ENCODE measurements at places on chromosomes 2 and 18. TPM values are rescaled to one million over a fixed set of nuclear protein-coding genes. Genes with fewer than 3 reads are reported as not detected.

CAPN13 gene
- not detected for total RNA-seq

IGFBP2 gene
- total RNA-seq = 775 TPM

ASXL3 gene
- total RNA-seq = 0.11 TPM

MC4R gene
- total RNA-seq = not detected

MERTK gene
- total RNA-seq = 31.3 TPM

FAM110C gene
- total RNA-seq = 2.4 TPM

INPP5D gene
- total RNA-seq = 10.2 TPM

C2orf66 gene
- 0.11 TPM for total RNA-seq

AQP12A gene
- not detected for total RNA-seq

LBX2 gene
- 1.8 TPM for total RNA-seq

SLC4A5 gene
- total RNA-seq = 1.2 TPM

COLEC11 gene
- 0.39 TPM for total RNA-seq

RAD51AP2 gene
- not detected for total RNA-seq

IAH1 gene
- total RNA-seq = 65.2 TPM

LYPD6 gene
- 5.1 TPM for total RNA-seq

LCT gene
- total RNA-seq = not detected

ANKRD30BL gene
- not detected for total RNA-seq

ANKRD53 gene
- 0.65 TPM for total RNA-seq

IL1R2 gene
- total RNA-seq = 3.1 TPM

CDH2 gene
- 10.3 TPM for total RNA-seq

CACNB4 gene
- 2.7 TPM for total RNA-seq

PTH2R gene
- not detected for total RNA-seq

ARPC2 gene
- 530 TPM for total RNA-seq

ABCB11 gene
- total RNA-seq = not detected

LYPD1 gene
- not detected for total RNA-seq

APCDD1 gene
- total RNA-seq = 2.0 TPM

AQP12B gene
- not detected for total RNA-seq

RESP18 gene
- total RNA-seq = not detected

CCDC88A gene
- 16.5 TPM for total RNA-seq

HOXD3 gene
- not detected for total RNA-seq

RBM45 gene
- 15.3 TPM for total RNA-seq

AGXT gene
- not detected for total RNA-seq

SOCS6 gene
- total RNA-seq = 44.4 TPM

RFX8 gene
- not detected for total RNA-seq

HOXD13 gene
- total RNA-seq = not detected

FOXI3 gene
- not detected for total RNA-seq

SNORC gene
- 0.33 TPM for total RNA-seq

ALPP gene
- 19.2 TPM for total RNA-seq

PLEKHH2 gene
- 1.8 TPM for total RNA-seq

ADRA2B gene
- total RNA-seq = 0.22 TPM

All from placental epithelial cell (primary cell).